Breast epithelium (tissue), 4 donors: ENCODE measurements at places on chromosomes 16 and 17.

DNA sequence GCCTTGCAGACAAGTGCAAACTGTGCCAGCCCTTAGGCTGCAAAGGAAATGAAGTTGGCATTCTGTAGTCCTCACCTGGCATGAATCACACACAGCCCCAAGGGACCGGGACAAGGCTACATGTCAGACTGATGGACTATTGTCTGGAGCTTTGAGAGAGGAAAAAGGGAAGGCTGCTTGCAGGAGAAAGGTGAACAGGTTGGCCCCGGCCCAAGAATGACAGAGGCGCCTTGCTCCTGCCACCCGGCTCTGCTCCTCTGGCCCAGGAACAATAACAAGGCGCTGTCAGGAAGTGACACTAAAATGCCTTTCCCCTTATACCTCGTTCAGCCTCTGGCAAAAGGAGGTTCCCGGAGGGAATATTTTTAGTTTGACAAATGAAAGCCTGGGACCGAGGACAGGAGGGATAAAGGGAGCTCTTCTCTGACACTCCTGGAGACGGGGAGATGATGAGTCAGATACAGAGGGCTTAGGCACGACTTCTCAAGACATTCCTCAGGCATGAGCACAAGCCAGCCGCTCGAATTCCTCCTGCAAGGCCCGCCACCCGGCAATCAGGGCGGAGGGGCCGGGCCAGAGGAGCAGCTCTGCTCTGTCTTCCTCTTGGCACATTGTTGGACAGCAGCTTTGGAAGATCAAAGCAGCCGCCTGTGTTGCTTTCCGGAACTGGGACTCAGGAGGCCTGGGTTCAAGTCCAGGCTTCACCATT, 105.8 kb downstream of the NOG start:
- no peaks in the 10 kb centered on the region for H3K27me3 ChIP-seq
- peak overlapping the region; percentile 85 for H3K27ac ChIP-seq
- peak; percentile 82 for DNase-seq
- peaks cover 9% of the 10 kb centered on the region for H3K4me1 ChIP-seq
- no peaks in the 10 kb centered on the region for H3K36me3 ChIP-seq

GRCh38 chr17:52024300-52024870, 134.1 kb downstream of the CA10 start:
- no peak overlapping the region for H3K4me3 ChIP-seq
- no peaks in the 10 kb centered on the region for H3K27me3 ChIP-seq
- no peaks in the 10 kb centered on the region for H3K36me3 ChIP-seq
- H3K27ac ChIP-seq, result no peak overlapping the region
- no peaks in the 10 kb centered on the region for H3K4me1 ChIP-seq

GRCh38 chr17:75996665-75997590, 3.7 kb upstream of the CDK3 start:
- peak; percentile 78 for DNase-seq
- H3K27me3 ChIP-seq, result no peaks in the 10 kb centered on the region
- H3K4me3 ChIP-seq, result peak overlapping the region; percentile 27
- peaks cover 3% of the 10 kb centered on the region for H3K4me1 ChIP-seq

GRCh38 chr17:28615260-28615940, 1.4 kb upstream of the RSKR start:
- H3K4me1 ChIP-seq, result no peaks in the 10 kb centered on the region
- DNase-seq, result no peak
- H3K36me3 ChIP-seq, result peaks cover 26% of the 10 kb centered on the region
- H3K27me3 ChIP-seq, result no peaks in the 10 kb centered on the region
- no peak overlapping the region for H3K4me3 ChIP-seq
- H3K27ac ChIP-seq, result no peak overlapping the region

GRCh38 chr17:81309140-81309858, 14.2 kb upstream of the SLC38A10 start:
- DNase-seq, result peak; percentile 92
- peak overlapping the region; percentile 38 for H3K4me3 ChIP-seq
- no peaks in the 10 kb centered on the region for H3K36me3 ChIP-seq
- H3K27me3 ChIP-seq, result no peaks in the 10 kb centered on the region
- peak overlapping the region; percentile 68 for H3K27ac ChIP-seq

GRCh38 chr16:15597822-15598647, 44.9 kb downstream of the MARF1 start:
- peaks cover 26% of the 10 kb centered on the region for H3K36me3 ChIP-seq
- no peak overlapping the region for H3K27ac ChIP-seq
- no peaks in the 10 kb centered on the region for H3K4me1 ChIP-seq
- no peak overlapping the region for H3K4me3 ChIP-seq
- no peaks in the 10 kb centered on the region for H3K27me3 ChIP-seq

GRCh38 chr17:67412032-67412431, 35.0 kb downstream of the PITPNC1 start:
- no peaks in the 10 kb centered on the region for H3K4me1 ChIP-seq
- no peak overlapping the region for H3K4me3 ChIP-seq
- H3K27me3 ChIP-seq, result no peaks in the 10 kb centered on the region
- H3K36me3 ChIP-seq, result no peaks in the 10 kb centered on the region
- no peak for DNase-seq

- H3K27me3 ChIP-seq, result no peaks in the 10 kb centered on the region
- no peak for DNase-seq
- H3K4me3 ChIP-seq, result no peak overlapping the region
- H3K4me1 ChIP-seq, result no peaks in the 10 kb centered on the region
Observed at GRCh38 chr17:29444589-29444988, 54.4 kb downstream of the TAOK1 start.

- H3K27ac ChIP-seq, result no peak overlapping the region
- H3K4me3 ChIP-seq, result no peak overlapping the region
- H3K4me1 ChIP-seq, result no peaks in the 10 kb centered on the region
Observed at GRCh38 chr16:10895053-10895946, 18.3 kb downstream of the CIITA start.

DNA sequence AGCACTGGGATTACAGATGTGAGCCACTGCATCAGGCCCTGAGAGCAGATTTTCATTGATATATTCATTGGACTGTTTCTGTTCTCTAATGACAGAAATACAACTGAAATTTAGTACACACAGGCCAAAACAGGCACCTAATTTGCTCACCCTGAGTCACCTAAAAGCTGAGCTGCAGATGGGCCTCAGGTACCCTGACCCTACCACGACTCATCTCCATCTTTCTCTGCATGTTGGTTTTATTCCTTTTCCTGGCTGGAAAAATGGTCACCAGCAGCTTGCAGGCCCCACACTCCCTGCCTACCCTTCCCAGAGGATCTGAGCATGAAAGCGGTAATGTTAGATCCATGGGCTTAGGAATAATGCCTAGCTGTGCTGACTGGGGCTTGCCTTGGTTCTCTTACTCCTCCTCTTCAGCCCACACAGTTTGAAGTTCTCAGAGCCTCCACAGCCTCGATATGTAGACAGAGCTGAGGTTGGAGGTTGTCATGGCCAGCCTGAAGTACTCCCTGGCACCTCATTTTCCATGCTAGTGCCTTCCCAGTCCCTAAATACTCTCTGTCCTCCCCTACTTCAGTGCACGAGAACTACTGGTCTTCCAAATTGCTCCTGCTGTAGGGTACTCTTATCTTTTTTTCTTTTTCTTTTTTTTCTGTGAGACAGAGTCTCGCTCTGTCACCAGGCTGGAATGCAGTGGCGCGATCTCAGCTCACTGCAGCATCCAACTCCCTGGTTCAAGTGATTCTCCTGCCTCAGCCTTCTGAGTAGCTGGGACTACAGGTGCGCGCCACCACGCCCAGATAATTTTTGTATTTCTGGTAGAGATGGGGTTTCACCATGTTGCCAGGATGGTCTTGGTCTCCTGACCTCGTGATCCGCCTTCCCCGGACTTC, 51.1 kb downstream of the CENPV start:
- no peaks in the 10 kb centered on the region for H3K36me3 ChIP-seq
- no peak overlapping the region for H3K4me3 ChIP-seq
- H3K4me1 ChIP-seq, result no peaks in the 10 kb centered on the region
- no peak for DNase-seq

DNA sequence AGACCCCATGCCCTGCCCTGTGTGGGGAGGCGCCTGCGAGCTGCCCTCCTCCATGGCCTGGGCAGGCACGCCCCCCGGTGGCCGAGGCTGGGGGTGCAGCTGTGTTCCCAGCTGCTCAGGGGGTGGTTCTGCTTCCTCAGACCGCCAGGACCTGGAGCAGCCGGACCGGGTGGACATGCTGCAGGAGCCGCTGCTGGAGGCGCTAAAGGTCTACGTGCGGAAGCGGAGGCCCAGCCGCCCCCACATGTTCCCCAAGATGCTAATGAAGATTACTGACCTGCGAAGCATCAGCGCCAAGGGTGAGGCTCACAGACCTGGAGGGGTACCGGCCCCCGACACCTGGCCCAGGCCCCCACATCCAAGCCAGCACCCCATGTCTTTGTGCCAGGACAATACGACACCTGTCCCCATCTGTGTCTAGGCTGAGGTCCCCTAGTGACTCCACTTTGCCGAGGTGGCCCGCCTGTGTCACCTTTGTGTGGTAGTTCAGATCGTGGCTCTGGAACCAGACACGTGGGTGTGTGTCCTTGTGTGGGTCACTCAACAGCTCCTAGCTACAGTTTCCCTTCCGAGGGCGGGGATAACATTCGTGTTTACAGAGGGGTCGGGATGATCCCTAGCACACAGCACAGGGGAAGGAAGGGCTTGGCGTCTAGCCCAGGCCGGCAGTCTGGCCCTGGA, 9.3 kb downstream of the GJD3 start:
- peak overlapping the region; percentile 61 for H3K27ac ChIP-seq
- no peaks in the 10 kb centered on the region for H3K36me3 ChIP-seq
- H3K27me3 ChIP-seq, result no peaks in the 10 kb centered on the region
- H3K4me1 ChIP-seq, result peaks cover 1% of the 10 kb centered on the region
- H3K4me3 ChIP-seq, result no peak overlapping the region

- no peaks in the 10 kb centered on the region for H3K36me3 ChIP-seq
- H3K27me3 ChIP-seq, result no peaks in the 10 kb centered on the region
- no peak overlapping the region for H3K4me3 ChIP-seq
- no peaks in the 10 kb centered on the region for H3K4me1 ChIP-seq
- H3K27ac ChIP-seq, result no peak overlapping the region
- no peak for DNase-seq
Observed at GRCh38 chr16:26569793-26570192, 496.9 kb upstream of the C16orf82 start.

DNA sequence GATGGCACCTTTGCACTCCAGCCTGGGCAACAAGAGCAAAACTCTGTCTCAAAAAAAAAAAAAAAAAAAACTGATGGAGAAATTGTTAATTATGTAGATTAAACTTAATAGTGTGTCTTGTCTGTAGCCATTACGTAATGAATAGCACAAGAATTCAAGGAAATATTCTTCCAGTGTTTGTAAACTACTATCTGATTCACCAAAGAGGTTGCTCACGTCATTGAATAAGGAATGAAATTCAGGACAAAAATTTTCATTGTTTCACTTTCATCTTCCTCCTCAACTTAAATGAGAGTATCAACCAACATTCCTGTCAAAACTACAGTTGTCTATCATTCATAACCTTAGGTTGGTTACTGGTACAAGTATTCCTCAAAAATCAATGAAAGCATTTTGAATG, 30.7 kb upstream of the MYO18A start:
- H3K4me1 ChIP-seq, result no peaks in the 10 kb centered on the region
- H3K27ac ChIP-seq, result no peak overlapping the region
- no peak for DNase-seq
- H3K27me3 ChIP-seq, result no peaks in the 10 kb centered on the region

GRCh38 chr17:80415626-80416137, 715 bp downstream of the ENDOV start:
- H3K27me3 ChIP-seq, result no peaks in the 10 kb centered on the region
- peak overlapping the region; percentile 75 for H3K4me3 ChIP-seq
- H3K27ac ChIP-seq, result peak overlapping the region; percentile 98
- no peaks in the 10 kb centered on the region for H3K4me1 ChIP-seq
- H3K36me3 ChIP-seq, result no peaks in the 10 kb centered on the region

DNA sequence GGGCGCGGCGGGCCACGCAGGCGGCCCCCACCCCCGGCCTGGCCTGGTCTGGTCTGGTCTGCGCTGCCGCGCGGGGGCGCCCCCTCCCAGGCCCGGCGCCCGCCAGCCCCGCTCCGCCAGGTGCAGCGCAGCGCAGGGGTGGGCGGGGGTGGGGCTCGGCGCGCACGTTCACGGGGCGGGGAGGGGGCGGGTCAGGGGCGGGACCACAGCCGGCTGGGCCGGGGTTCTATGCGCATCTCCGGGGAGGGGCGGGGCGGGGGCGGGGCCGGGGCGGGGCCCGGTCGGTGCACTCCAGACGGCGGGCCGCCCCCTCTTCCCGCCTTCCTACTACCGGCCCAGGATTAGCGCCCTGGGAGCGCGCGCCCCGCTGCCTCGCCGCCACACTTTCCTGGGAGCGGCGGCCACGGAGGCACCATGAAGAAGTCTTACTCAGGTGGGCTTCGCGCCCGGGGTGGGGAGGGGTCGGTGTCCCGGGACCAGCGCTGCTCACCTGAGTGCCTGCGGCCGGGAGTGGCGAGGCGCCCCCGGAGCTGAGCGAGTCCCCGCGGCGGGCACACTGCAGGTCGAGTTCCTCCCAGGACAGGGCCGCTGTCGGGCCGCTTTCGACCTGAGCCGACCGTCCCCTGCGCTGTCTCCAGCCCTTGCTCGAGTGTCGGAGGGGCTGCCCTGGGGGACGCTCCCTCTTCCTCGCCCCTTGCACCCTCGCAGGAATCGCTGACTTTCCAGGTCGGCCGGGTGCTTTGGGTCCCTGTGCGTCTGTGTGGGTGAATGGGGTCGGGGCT, 140.5 kb downstream of the SEC14L1 start:
- H3K4me3 ChIP-seq, result peak overlapping the region; percentile 31
- peak; percentile 63 for DNase-seq
- no peaks in the 10 kb centered on the region for H3K27me3 ChIP-seq
- peak overlapping the region; percentile 97 for H3K27ac ChIP-seq
- peaks cover 12% of the 10 kb centered on the region for H3K4me1 ChIP-seq

- no peaks in the 10 kb centered on the region for H3K36me3 ChIP-seq
- peak overlapping the region; percentile 69 for H3K4me3 ChIP-seq
- peak overlapping the region; percentile 97 for H3K27ac ChIP-seq
- H3K27me3 ChIP-seq, result no peaks in the 10 kb centered on the region
Observed at GRCh38 chr16:588639-588888, 1.3 kb upstream of the RAB40C start.

DNA sequence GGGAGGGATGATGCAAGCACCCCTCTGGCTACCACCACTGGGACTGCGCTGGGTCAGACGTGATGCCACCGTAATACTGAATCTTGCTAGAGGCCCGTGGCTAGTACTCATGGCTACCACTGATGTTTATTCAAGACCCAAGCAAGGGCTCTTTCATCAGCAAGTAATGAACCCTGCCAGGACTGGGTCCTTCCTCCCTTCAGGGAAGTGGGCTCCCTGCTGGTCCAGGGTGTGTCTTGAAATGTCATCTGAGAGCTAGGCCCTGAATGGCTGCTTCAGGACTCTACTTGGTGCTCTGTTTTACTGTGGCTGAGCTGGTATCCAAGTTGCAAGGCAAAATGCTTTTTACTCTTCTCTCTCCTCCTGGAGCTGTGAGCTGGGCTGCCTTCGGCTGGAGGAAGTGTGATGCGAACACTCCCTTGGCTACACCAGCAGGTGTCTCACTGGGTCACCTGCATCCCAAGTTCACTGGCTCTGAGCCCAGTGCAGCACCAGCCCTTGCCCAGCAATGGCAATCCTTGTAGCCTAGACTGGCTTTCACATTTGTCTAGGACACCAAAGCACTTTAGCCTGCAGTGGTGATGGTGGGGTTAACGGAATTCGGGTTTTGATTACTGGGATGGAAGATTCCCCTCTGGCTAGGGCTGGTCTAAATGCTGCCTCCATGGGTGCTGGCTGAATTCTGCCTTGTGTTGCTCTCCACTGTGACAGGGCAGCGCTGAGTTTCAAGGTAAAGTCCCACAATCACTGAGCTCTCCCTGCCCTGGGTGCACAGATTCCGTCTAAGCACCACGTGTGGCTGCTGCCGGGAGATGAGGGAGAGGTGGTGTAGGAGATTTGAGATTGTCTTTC, 98.6 kb downstream of the USP22 start:
- no peak overlapping the region for H3K4me3 ChIP-seq
- H3K27me3 ChIP-seq, result no peaks in the 10 kb centered on the region
- peak; percentile 57 for DNase-seq

- H3K27me3 ChIP-seq, result no peaks in the 10 kb centered on the region
- no peak overlapping the region for H3K4me3 ChIP-seq
- DNase-seq, result no peak
Observed at GRCh38 chr17:12627177-12627629, 38.5 kb upstream of the MYOCD start.
